ENCODE measurements at places on chromosomes 16 and 17.

DNA sequence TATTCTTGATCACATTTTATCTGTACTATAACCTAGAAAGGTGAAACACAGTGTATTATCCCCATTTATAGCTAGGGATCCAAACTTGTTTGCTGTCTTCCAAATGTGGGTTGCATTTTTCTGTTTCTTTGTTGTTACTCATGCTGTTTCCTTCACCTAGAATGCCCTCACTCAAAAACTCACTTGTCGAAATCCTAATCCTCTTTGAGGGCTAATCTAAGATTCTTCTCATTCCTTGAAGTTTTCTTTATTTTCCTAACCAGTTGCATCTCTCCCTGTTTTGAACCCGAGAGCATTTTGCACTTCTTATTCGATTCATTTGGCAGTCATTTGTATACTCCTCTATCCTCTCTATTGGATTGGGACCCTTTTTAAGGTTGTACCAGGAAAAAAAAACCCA is 9.6 kb downstream of the CALCOCO2 start:
- DNase-seq: no peak

GRCh38 chr16:70381604-70382342 is 35.1 kb downstream of the DDX19A start:
- no peak for DNase-seq

DNA sequence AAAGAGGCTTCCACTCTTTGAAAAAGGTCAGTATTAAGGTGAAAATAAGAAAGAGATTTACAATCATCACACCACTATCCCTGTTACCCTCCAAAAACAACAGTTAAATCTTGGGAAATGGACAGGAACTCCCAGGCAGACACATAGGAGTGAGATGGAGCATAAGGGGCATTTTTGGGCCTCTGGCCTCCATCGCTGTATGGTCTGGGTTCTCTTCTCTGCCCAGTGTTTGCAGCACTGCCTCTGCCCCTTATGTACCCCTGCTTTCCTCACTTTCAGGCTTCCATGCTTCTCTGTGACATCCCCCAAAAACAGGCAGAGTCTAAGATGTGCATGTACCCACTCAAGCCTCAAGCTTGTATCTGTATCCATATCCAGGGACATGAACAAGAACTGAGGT is 630 bp upstream of the HOXB2 start:
- no peak for DNase-seq

DNA sequence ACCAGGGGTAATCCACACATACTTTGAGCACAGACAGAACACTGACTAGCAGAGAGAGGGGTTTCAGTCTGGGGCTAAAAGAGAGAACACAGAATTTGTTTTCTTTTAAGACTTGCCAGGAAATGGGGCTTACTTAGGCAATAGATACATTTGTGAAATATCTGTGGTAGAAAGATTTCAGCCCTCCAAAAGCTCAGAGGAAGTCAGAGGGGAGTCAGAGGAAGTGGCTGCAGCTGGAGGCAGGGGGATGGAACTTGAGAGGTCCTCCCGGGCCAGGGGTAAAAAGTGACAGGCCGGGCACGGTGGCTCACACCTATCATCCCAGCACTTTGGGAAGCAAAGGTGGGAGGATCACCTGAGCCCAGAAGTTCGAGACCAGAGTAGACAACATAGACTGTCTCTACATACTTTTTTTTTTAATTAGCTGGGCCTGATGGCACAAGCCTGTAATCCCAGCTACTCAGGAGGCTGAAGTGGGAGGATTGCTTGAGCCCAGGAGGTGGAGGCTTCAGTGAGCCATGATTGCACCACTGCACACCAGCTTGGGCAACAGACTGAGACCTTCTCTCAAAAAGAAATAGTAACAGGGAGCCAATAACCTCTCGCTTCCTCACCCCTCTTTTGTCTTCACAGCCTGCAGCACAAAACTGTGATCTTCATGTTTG is 49.9 kb downstream of the NLRC5 start:
- peak; percentile 49 for DNase-seq

GRCh38 chr16:26344976-26345375 is 653.2 kb downstream of the HS3ST4 start:
- DNase-seq: no peak
